Non-pigmented ciliary epithelial cell (primary cell): ENCODE measurements at places on chromosomes 5 and 9.
A peak's percentile ranks its signal among the peaks of the same experiment; 100 is the strongest.

- DNase-seq, result no peak
Measured at GRCh38 chr5:103523319-103523718, 39.3 kb downstream of the NUDT12 start.

DNA sequence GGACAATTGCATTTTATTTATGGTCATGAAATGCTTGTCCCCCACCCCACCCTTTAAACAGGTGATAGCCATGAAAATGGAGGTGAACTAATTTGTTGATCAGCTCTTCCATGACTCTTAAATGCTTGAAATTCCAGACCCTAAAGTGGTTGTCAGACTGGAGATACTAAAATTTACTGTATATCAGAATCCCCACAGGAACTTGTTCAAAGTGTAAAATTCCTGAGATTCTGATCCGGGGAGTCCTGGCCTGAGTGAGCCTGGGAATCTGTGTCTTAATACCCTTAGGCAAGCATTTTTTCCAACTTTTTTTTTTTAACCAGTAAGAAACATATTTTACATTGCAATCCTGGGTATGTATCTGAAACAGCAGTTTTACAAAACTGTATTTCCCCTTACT, 4.7 kb downstream of the SKP2 start:
- peak; percentile 44 for DNase-seq

- DNase-seq, result peak; percentile 28
Measured at GRCh38 chr5:55480781-55481180, 54.0 kb downstream of the PLPP1 start.

DNA sequence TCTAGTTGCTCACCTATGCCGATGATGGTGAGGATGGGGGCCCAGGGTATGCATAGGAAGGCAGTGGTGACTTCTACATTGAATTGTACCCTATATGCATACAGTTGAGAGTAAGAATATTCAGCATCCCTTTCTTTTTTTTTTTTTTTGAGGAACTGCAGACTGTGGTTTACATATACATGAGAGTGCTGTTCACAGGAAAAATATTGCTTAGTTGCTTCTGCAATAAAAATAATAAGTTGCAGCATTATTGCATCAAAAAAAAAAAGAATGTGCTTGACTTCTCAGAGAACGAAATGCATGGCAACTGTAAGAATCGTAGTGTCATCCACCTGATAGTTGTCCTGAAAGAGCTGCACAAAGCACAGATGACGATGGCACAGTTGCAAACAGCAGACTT, 52.8 kb downstream of the PTCD2 start:
- no peak for DNase-seq

- DNase-seq, result no peak
Measured at GRCh38 chr5:91048073-91048472, 335.0 kb downstream of the ARRDC3 start.

GRCh38 chr9:71896761-71897160, 14.2 kb downstream of the ABHD17B start:
- no peak for DNase-seq

- no peak for DNase-seq
Measured at GRCh38 chr5:152335461-152335860, 69.6 kb downstream of the NMUR2 start.

GRCh38 chr5:147169399-147169798, 65.4 kb upstream of the STK32A start:
- no peak for DNase-seq

DNA sequence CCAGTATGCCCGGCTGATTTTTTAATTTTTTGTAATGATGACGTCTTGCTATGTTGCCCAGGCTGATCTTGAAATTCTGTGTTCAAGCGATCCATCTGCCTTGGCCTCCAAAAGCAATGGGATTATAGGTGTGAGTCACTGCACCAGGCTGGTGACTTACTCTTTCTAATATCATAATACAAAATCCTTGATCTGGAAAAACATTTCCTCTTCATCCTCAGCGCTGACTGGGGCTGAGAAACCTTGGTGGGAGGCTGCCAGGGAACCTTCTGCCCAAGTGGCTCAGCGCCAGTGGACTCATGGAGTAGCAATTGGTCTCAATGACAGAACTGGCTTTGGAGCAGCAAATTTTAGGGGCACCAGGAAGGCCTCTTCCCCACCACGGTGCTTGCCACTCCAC, 17.5 kb upstream of the SEMA4D start:
- DNase-seq, result peak; percentile 5

DNA sequence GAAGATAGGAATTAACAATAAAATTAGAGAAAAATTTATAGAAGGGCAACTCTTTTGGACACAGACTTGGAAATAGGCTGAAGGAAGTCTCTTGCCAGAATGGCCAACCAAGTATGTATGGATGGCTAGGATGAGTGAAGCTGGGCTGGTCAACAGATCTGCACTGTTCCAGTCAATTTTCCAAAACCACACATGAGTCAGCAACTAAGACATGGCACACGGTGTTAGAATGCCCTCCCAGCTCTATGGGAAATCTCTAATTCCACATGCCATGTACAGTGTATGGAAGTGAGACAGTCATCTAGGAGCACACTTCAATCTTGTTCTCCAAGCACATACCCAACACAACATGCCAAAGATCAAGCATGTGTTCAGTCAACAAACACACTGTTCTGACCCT, 129.6 kb downstream of the GLIS3 start:
- no peak for DNase-seq

- DNase-seq, result no peak
Measured at GRCh38 chr5:35264509-35264908, 34.2 kb upstream of the PRLR start.

GRCh38 chr9:108671176-108671575, 184.6 kb downstream of the ACTL7B start:
- no peak for DNase-seq

- no peak for DNase-seq
Measured at GRCh38 chr5:135823881-135824280, 10.6 kb upstream of the SLC25A48 start.
